ENCODE measurements at places on chromosomes 12 and 14.

- DNase-seq, result no peak
Measured at GRCh38 chr12:64219145-64219544, 3.0 kb downstream of the KICS2 start.

DNA sequence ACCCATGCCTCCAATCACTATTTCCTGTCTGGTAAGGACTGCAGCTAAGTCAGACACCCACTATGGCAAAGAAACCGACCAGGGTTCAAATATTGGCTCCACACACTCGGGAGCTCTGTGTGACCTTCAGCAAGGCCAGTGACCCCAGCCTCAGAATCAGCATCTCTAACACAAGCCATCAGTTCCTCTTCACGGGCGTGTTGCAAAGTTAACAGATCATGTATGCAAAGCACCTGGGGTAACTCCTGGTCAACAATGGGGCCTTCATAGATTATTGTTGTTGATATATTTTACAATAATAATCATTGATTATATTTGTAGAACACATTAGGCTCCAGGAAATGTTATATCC is 6.2 kb upstream of the FAM222A start:
- no peak for DNase-seq

GRCh38 chr14:88424573-88424972 is 39.1 kb downstream of the SPATA7 start:
- no peak for DNase-seq

- peak; percentile 4 for DNase-seq
Measured at GRCh38 chr14:105862581-105863239, 336.3 kb downstream of the TMEM121 start.

- no peak for DNase-seq
Measured at GRCh38 chr14:77752266-77752665, 8.7 kb downstream of the SNW1 start.

DNA sequence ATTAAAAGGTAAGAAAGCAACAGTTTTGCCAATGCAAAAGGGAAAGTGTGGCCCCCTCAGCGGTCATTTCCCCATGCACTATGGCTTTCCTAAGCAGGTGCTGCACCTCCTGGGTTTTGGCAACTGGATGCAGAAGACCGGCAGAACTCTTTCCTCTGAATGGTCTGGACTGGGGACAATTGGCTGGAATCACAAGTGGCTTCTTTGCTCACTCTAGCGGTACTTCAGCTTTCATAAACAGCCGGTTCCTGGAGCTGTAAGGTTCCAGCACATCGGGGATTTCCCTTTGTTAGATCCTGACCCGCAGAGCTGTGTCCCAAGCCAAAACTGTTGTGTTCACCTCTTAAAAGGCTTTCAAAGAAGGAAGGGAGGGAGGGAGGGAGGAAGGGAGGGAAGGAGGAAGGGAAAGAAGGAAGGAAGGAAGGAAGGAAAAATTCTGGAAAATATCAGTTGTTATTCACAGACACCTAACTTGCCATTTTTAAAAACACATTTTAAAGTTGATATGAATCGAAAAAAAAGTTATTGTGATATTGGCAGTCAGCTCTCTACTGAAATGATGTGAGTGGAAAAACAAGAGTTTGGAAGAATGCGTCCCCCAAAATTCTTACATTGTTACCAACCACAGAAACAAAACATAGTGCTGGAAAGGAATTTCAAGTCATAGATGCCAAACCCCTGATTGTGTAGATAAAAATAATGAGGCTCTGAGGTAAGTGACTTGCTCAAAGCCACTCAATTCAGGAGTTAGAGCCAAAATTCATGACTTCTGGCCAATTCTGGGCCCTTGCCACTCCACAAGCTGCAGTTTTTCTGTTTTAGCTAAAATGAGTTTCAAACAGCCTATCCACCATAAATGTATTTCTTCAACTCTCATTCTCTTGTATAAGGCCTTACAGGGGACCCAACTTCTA is 220.6 kb upstream of the HMGA2 start:
- DNase-seq, result no peak

DNA sequence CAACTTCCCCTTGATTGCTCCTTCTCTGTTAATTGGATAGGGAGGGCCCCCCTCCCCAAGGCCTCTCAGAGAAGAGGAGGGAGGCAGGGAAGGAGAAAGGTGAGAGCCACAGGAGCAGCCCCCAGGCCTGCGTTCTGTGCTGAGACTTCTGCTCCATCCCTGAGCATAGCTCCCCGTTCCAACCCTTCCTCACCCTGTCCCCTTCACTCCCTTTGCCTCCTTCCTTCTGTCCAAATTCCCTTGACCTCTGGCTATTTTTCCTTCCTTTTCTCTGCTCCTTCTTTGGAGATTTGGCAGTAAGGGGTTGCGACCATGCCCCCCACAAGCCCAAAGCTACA is 788 bp upstream of the ASIC1 start:
- no peak for DNase-seq

- no peak for DNase-seq
Measured at GRCh38 chr12:57592551-57593165, 1.7 kb downstream of the PIP4K2C start.

GRCh38 chr12:120140603-120141002 is 24.1 kb upstream of the RAB35 start:
- no peak for DNase-seq

- DNase-seq, result no peak
Measured at GRCh38 chr12:98456576-98457573, 58.5 kb upstream of the TMPO start.

- DNase-seq, result no peak
Measured at GRCh38 chr14:85702997-85703396, 173.1 kb downstream of the FLRT2 start.

DNA sequence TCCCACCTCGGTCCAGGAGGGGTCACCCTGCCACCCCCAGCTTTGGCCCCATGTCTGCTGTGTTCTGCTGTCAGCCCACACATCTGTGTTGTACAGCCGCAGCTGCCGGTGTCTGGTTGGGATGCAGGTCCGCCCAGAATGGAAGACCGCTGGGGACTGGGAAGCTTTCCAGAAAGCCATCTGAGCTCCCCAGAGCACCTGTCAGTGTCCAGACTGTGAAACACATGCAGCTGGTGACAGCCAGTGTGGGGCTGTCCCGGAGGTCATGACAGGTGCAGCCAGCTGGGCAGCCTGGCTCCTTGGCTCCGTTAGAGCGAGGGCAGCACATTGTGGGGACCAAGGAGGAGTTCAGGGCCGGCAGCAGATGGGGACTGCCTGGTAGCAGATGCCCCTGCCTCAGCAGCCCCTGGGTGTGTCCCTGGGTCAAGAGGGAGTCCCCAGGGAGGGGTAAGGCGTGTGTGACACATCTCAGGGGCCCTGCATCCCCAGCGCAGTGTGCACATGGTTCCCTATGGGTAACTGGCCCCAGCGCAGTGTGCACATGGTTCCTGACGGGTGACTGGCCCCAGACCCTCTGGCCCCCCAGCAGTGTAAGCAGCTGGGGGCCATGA is 16.4 kb downstream of the CEP170B start:
- no peak for DNase-seq

- no peak for DNase-seq
Measured at GRCh38 chr12:52195065-52195730, 3.4 kb upstream of the KRT80 start.

DNA sequence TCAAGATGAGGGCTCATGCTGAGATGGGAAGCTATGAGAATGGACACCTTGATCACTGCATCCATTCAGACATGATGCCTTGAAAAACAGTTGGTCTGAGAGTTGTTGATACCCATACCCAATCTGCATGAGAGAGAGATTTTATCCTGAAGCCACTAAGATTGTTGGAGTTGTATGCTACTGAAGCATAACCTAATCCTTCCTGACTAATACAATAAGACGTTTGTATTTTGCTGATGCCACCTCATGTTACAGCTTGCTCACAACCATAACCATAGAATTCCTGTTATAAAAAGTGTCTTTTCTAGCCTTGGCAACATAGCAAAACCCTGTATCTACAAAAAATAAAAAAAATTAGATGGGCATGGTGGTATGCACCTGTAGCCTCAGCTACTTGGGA is 12.7 kb upstream of the SERPINA1 start:
- DNase-seq, result no peak

- no peak for DNase-seq
Measured at GRCh38 chr12:90360300-90360699, 594.7 kb downstream of the CCER1 start.

- DNase-seq, result no peak
Measured at GRCh38 chr14:91399868-91400640, 17.6 kb downstream of the CCDC88C start.

- no peak for DNase-seq
Measured at GRCh38 chr14:75013290-75013689, 10.6 kb downstream of the EIF2B2 start.

GRCh38 chr14:67852926-67853604 is 33.5 kb downstream of the RAD51B start:
- no peak for DNase-seq

GRCh38 chr14:50311337-50311971 is 575 bp downstream of the L2HGDH start:
- DNase-seq, result no peak

DNA sequence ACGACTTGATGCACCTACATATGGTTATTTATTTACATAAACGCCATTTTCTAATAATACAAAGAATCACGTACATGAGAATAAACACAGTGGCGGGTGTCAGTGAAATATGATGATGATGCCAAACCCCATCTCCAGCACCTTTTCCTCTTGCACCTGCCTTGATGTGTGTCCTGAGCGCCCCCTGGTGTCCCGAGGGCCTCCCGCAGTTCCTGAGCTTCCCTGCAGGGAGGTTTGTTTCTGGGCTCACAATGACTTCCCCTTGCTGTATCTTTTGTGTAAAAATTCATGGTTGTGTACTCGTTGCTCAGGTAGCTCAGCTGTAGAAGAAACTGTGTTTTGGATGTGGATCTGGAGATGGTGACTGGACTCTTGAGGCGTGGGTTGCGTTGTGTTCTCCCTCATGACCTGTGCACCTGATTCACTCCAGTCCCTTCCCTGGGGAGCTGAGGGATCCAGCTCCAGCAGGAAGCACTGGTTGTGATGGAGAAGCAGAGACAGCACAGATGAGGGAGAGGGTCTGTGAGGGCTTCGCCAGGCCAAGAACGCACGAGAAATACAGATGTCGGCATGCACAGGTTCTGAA is 1037.8 kb downstream of the TMEM121 start:
- DNase-seq, result peak; percentile 29

DNA sequence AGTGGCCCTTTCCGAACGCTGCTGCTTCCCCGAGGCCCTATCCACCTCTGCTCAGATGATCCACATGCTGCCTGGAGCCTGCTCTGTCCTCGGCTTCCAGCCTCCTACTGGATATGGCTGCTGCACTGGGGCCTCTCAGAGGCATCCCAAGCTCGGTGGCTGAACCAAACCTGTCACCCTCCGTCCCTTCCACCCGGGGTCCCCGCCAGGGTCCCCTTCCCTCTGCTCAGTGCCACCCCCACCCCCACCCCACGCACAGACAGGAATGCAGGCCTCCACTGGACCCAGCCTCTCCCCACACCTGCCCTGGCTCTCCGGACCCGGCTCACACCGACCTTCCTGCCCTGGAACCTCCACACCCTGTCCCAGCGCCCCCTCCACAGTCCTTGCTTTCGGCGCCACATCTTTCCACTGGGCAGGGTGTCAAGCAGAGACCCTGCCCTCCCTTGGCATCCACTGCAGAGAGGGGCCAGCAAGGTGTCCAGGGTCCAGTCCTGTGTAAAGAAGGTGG is 6.1 kb downstream of the CEP170B start:
- DNase-seq, result no peak

GRCh38 chr14:74577247-74577947 is 34.6 kb downstream of the LTBP2 start:
- no peak for DNase-seq

DNA sequence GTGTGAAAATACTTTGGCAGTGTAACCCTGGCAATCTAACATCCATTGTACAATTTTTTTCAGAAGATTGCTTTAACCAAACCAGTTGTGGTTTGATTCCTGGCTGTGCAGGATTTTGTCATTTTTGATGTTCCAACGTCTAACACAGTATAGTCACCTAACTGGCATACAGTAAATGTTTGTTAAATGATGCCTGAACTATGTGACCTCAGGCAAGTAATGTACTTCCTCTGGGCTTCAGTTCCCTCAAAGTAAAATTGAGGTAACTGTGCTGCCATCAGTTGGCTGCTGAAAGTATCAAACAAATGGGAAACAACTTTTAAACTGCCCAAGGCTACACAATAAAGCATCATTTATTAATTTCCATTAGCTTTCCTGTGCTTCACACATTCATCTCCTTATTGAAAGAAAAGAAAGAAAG is 4.3 kb downstream of the TM7SF3 start:
- no peak for DNase-seq

DNA sequence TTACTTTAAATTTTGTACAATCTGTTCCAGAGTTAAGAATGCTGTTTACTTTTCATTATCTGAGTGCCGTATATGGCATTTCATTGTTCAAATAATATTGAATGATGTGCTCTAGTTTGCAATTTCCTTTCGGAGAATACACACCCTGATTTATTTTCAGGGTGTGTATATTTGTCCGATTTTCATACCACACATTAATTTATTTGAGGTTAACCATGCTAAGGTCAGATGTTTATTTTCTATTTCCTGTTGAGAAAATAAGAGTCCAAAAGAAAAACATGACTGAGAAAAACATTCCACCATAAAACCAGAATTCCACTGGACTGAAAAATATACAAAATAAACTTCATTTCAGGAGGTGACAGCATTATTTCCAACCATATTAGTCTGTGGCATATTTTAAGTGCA is 64.2 kb upstream of the OVCH1 start:
- DNase-seq, result no peak

GRCh38 chr12:46351886-46352650 is 20.5 kb downstream of the SLC38A2 start:
- no peak for DNase-seq

- no peak for DNase-seq
Measured at GRCh38 chr14:51341338-51341737, 101.3 kb downstream of the TMX1 start.

- DNase-seq, result no peak
Measured at GRCh38 chr14:24837280-24838046, 203.5 kb upstream of the GZMB start.

GRCh38 chr12:57896434-57897201 is 44.7 kb upstream of the ATP23 start:
- DNase-seq, result no peak

DNA sequence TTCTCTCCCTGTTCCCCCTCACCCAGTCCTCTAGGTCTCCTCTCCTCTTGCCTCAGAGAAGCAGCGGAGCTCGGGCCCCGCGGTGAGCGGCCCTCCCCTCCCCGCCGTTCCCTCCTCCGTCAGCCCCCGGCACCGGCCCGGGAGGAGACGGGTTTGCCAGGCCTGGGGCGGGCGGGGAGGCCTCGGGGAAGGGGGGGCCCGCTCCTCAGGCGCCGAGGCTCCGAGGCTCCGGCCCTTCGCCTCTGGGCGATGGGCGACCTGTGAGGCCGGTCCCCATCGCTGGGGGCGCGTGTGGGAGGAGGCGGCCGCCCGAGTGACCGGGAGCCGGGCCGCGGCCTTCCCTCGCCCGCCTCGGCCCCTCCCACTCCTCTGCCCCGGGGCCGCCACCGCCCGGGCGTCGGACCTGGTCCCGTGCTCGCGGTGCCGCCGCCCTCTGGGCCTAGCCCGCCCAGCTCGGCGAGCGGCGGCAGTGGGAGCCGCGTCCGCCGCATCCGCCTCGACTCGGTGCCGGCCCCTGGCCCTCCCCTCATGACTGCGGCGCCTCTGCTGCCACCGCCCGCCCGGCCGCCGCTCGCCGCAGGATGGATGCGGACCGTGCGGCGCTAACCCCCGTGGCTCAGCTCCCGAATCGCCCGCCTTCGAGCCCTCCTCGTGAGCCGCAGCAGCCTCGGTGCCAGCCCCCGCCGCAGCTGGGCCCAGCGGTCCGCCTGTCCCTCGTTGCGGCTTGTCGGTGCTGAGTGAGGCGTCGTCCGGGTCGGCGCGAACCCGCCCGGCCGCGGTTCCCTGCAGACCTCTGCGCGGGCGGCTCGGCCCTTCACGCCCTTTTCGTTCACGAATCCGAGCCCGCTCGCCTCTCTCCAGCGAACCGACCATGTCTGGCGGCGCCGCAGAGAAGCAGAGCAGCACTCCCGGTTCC is 574 bp downstream of the WNK1 start:
- peak; percentile 23 for DNase-seq

- no peak for DNase-seq
Measured at GRCh38 chr12:2645460-2645859, 149.3 kb upstream of the FKBP4 start.

Measured in T-helper 17 cell (primary cell).